ENCODE measurements at places on chromosomes 12 and 14. TPM values are rescaled to one million over a fixed set of nuclear protein-coding genes. Genes with fewer than 3 reads are reported as not detected.
A peak's percentile ranks its signal among the peaks of the same experiment; 100 is the strongest.

Gene GPR84
- not detected for total RNA-seq

DNA sequence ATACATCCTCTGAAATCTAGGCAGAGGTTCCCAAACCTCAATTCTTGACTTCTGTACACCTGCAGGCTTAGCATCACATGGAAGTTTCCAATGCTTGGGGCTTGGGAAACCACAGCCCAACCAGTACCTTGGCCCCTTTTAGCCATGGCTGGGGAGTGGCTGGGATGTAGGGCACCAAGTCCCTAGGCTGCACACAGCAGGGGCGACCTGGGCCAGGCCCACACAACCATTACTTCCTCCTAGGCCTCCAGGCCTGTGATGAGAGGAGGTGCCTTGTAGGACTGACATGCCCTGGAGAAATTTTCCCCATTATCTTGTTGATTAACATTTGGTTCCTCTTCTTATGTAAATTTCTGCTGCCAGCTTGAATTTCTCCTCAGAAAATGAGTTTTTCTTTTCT lies 1387.4 kb downstream of the FSCB start:
- H3K36me3 ChIP-seq, result no peaks in the 10 kb centered on the region
- no peak overlapping the region for H3K27ac ChIP-seq
- H3K4me3 ChIP-seq, result no peak overlapping the region
- no peaks in the 10 kb centered on the region for H3K27me3 ChIP-seq
- H3K4me1 ChIP-seq, result no peaks in the 10 kb centered on the region
- DNase-seq, result no peak

- no peaks in the 10 kb centered on the region for H3K4me1 ChIP-seq
- H3K4me3 ChIP-seq, result no peak overlapping the region
- H3K36me3 ChIP-seq, result no peaks in the 10 kb centered on the region
- no peak overlapping the region for H3K27ac ChIP-seq
- no peaks in the 10 kb centered on the region for H3K27me3 ChIP-seq
- no peak for DNase-seq
Measured at GRCh38 chr14:23641915-23642588, 5.9 kb downstream of the DHRS2 start.

- H3K27ac ChIP-seq, result no peak overlapping the region
- H3K4me3 ChIP-seq, result no peak overlapping the region
- DNase-seq, result no peak
Measured at GRCh38 chr12:28129031-28129430, 61.2 kb upstream of the CCDC91 start.

- no peak overlapping the region for H3K4me3 ChIP-seq
- no peaks in the 10 kb centered on the region for H3K36me3 ChIP-seq
- no peaks in the 10 kb centered on the region for H3K27me3 ChIP-seq
- no peak overlapping the region for H3K27ac ChIP-seq
- H3K4me1 ChIP-seq, result peaks cover 10% of the 10 kb centered on the region
Measured at GRCh38 chr12:43807386-43807785, 1.3 kb upstream of the TWF1 start.

Gene PELI2
- total RNA-seq, result 27.2 TPM

Gene C12orf56
- total RNA-seq, result 1.3 TPM

GRCh38 chr14:75456069-75456996 lies 28.5 kb downstream of the JDP2 start:
- H3K4me1 ChIP-seq, result peaks cover 37% of the 10 kb centered on the region
- H3K27ac ChIP-seq, result no peak overlapping the region
- peak; percentile 19 for DNase-seq
- H3K27me3 ChIP-seq, result no peaks in the 10 kb centered on the region

DNA sequence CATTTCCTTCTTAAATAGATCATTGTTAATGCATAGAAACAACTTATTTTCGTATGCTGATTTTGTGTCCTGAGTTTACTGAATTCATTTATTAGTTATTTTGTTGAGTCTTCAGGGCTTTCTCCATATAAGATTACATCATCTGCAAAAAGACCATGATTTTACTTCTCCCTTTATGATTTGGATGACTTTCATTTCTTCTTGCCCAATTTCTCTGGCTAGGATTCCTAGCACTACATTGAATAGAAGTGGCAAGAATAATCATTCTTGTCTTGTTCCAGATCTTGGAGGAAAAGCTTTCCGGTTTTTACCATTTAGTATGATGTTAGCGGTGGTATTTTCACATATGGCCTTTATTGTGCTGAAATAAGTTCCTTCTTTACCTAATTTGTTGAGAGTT lies 303.0 kb upstream of the RTL1 start:
- DNase-seq, result no peak
- H3K4me3 ChIP-seq, result no peak overlapping the region
- no peak overlapping the region for H3K27ac ChIP-seq
- H3K27me3 ChIP-seq, result no peaks in the 10 kb centered on the region

- H3K4me1 ChIP-seq, result peaks cover 14% of the 10 kb centered on the region
- no peak overlapping the region for H3K4me3 ChIP-seq
- H3K27ac ChIP-seq, result no peak overlapping the region
- H3K27me3 ChIP-seq, result no peaks in the 10 kb centered on the region
Measured at GRCh38 chr12:56935157-56935556, 949 bp upstream of the SDR9C7 start.

Measured in neural progenitor cell (in vitro differentiated cells).